Activated T-helper 1 cell treated with anti-CD3 and anti-CD28 coated beads, Interleukin-2, amount 50 U/mL, for 16 hours (primary cell): ENCODE measurements at places on chromosomes 6 and 20.

GRCh38 chr6:91744566-91744965 is 1157.7 kb upstream of the MAP3K7 start:
- DNase-seq, result no peak

- DNase-seq, result no peak
Measured at GRCh38 chr20:61263938-61264337, 11.9 kb downstream of the CDH4 start.

- DNase-seq, result no peak
Measured at GRCh38 chr20:43529457-43530153, 22.1 kb downstream of the L3MBTL1 start.

- no peak for DNase-seq
Measured at GRCh38 chr6:157760589-157761330, 62.3 kb upstream of the SNX9 start.

DNA sequence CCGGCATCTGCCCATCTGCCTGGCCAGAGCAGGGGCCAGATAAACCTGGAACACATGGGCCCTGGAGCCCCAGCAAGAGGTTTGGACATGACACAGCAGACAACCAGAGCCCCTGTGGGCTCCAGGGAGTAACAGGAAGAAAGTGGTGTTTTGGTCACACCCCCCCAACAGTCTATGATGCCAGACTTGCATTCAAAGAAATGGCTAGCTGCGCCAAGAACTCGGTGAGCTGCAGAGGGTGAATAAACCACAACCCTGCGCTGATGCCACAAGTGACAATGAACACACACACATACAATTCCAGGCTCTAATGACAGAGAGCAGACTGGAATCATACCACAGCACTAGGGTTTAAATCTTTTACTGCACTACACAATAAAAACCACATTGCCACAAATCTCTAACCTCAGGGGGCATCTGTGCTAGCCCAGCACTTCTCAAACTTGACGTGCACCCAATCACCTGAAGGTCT is 34.0 kb downstream of the TRERF1 start:
- DNase-seq, result no peak

GRCh38 chr20:62704341-62704948 is 4.2 kb upstream of the NTSR1 start:
- DNase-seq, result no peak

DNA sequence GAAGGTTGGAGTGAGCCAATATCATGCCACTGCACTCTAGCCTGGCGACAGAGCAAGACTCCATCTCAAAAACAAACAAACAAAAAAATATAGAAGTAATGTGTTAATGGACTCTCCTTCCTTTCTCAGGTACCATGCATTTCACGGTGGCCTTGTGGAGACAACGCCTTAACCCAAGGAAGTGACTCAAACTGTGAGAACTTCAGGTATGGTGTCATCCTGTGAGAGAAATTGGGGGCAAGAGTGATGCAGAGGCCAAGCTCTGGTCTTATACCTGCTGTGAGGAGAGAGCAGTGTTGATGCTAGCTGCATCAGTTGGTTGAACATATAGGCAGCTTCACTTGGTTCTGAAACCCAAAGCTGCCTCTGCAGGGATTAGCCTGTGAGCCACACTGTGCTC is 6.2 kb downstream of the ITCH start:
- DNase-seq, result no peak

DNA sequence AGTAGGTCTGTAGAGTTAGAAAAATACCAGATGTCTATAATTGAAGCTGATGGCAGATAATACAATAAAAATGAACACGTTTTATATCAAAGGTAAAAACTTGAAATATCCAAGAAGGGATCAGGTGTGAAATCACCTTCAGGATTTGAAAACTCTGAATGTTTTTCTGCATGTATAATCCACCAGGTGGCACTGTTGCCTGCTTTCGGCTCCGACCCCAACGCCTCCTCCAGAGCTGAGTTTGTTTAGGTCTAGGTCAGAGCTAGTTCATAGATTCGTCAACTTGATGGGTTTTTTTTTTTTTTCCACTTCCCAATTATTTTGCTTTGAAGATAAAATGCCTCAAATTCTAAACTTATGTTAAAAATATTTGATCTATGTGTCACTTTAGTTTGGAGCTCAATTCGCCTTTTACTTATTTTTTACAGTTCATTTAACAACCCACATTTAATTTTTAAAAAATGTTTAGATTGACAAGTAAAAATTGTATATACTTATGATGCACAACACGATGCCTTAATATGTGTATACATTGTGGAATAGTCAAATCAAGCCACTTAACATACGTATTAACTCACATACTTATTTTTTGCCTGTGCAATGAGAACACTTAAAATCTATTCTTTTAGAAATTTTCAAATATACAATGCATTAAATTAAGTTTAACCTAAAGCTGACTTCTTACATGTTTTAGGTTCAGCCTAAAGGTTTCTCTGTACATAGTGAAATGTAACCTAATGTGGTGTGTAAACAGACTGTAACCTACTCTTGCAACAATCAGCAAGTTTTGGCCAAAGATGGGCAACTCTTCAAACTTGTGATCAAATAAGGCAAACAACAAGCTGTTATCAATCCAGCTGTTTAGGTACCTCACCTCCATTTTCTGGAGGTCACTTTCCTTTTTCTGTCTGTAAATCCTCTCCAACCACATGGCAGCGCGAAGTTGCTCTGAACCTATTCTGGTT is 39.4 kb upstream of the ENPP4 start:
- peak; percentile 22 for DNase-seq

- no peak for DNase-seq
Measured at GRCh38 chr20:35344354-35344837, 52.2 kb upstream of the FAM83C start.

GRCh38 chr6:142947714-142948480 is 2.9 kb upstream of the HIVEP2 start:
- DNase-seq, result no peak

GRCh38 chr6:36491378-36491965 is 48.7 kb downstream of the KCTD20 start:
- no peak for DNase-seq

DNA sequence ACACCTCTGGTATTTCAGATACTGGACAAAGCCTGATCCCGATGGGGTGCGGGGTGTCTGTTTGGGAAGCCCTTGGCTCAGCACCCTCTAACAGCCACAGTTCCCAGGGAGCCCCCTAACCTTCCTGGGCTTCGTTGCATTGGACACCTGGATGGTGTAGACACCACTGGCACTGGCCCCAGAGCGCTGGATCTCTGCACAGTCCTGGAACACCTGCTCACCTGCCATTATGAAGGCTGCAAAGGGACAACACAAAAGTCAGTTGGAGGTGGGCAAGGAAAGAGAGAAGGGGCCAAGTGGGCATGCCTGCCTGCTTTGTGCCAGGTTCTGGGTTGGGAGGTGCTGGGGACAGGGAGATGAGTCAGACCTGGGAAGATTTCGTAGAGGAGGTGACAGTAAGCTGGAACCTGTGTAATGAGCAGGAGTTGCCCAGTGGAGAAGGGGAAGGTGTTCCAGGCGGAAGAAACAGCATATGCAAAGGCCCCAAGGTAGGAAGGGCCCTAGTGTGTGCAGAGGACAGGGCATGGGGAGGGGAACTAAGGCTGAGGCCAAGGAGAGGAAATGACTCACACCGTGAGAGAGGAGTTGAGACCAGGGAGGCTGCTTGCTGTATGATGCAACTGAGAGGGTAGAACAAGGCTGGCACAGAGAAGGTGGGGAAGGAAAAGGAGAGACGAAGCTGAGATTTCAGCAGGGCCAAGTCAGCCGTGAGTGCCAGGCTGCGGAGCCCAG is 34.9 kb downstream of the ANGPT4 start:
- no peak for DNase-seq

- DNase-seq, result peak; percentile 48
Measured at GRCh38 chr6:53651205-53651763, 14.3 kb downstream of the KLHL31 start.

DNA sequence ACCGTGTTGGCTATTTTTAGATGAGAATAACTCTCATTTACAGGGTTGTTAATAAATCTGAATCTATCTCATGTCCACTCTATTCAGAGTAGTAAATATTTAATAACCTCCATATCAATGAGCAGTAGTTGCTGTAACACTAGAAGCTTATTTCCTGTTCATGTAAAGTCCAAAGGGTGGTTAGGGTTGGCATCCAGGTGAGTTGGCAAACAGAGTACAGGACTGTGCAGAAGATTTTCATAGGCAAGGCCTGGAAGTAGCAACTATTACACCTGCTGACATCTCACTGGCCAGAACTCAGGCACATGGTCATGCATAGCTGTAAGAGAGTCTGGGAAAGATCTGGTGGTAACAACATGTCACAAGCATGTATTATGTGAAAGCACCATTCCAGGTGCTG is 147.5 kb downstream of the PHF3 start:
- no peak for DNase-seq

DNA sequence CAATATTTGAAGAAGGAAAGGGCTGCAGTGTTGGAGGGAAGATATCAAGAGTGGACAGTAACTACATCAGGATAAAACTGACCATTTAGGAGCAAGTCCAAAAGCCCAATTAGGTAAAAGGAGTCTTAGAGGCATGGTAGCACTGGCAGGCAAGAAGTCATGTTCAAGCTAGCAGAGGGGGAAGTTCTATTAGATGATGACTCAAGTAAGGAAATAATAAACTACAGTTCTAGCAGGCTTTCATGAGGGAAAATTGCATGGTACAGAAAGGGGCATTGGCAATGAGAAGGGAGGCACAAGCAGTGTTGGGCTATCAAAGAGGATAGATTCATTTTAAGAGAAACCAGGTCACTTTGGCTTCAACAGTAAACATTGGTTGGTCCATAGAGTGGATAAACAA is 156.1 kb upstream of the PTPRK start:
- no peak for DNase-seq

- no peak for DNase-seq
Measured at GRCh38 chr6:144715344-144715743, 430.2 kb downstream of the UTRN start.

DNA sequence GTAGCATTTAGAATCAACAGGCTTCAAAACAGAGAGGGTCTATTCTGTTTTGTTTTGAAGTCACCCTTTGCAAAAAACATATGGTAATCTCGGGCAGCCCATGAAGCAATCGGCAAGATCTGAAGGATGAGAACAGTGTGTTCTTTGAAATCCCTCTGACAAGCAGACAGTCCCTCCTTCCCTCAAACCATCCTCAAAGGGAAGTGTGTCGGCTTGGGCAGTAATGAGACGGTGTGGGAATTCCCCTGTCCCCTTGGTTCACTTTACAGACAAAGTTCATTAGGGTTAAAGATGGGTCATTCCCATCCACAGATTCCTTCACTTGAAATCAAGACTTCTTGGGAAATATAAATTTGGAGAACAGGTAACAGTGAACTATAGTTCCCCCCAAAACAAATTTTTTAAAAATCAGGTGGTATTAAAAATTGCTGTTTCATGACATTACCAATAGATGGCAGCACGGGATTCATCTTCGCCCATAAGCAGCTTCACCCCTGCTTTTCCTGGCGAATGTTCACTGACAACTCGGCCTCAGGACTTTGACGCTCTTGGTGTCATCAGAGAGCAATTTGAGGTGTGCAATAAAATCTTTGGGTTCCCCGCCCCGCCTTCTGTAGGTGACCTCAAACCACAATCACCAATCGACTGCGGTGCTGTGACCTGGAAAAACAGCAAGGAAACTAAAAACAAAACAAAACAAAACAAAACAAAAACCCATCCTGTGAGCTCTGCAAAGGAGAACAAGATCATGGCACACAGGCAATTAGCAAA is 159.3 kb upstream of the TNFAIP3 start:
- DNase-seq, result peak; percentile 43

GRCh38 chr6:134003542-134003951 is 48.9 kb downstream of the SLC2A12 start:
- DNase-seq, result no peak

- DNase-seq, result no peak
Measured at GRCh38 chr6:7765575-7766325, 39.9 kb downstream of the BMP6 start.

- DNase-seq, result no peak
Measured at GRCh38 chr6:150395388-150396009, 26.7 kb downstream of the IYD start.

GRCh38 chr6:14040042-14040441 is 77.5 kb upstream of the CD83 start:
- DNase-seq, result no peak

DNA sequence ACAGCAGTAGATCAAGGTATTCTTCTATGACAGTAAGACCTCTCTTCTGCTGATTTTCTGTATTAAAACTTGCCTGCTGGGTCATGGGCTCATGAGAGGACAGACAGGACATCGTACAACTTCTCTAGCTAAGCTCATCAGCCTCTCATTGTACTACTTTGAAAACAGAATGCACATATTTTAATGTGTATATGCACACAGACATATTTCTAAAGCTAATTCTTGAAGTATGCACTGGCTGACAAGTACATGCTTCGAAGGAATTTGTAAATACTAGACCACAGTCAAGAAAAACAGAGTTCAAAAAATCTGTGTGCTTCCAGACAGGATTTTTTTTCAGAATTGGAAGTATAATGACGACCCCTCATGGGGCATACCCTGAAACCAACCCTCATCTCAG is 81.7 kb upstream of the CD83 start:
- DNase-seq, result no peak

GRCh38 chr6:14280766-14281293 is 163.3 kb downstream of the CD83 start:
- no peak for DNase-seq

GRCh38 chr20:34011275-34011674 is 17.6 kb downstream of the RALY start:
- no peak for DNase-seq

GRCh38 chr6:92507552-92507951 is 911.8 kb downstream of the EPHA7 start:
- no peak for DNase-seq
